ENCODE measurements at places on chromosomes 7 and 10. TPM values are rescaled to one million over a fixed set of nuclear protein-coding genes. Genes with fewer than 3 reads are reported as not detected.

DNA sequence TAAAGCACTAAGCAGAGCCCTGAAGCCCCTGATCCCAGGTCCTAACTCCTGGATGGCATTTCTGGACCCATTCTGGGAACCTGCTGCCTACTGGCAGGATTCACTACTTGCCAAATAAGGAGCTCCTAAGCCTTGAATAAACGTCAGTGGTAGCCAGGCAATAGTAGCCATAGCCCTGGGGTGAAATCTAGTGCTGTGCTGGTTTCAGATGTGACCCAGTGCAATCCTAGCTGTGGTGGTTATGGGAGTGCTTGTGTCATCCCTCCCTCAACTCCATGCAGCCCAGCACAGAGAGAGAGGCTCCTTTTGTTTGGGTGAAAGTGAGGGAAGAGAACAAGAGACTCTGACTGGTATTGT lies 43.7 kb downstream of the PCLO start:
- H3K27me3 ChIP-seq: no peaks in the 10 kb centered on the region
- no peak for DNase-seq

- no peaks in the 10 kb centered on the region for H3K27me3 ChIP-seq
- peaks cover 12% of the 10 kb centered on the region for H3K4me1 ChIP-seq
- no peak overlapping the region for H3K4me3 ChIP-seq
Observed at GRCh38 chr10:5555881-5556280, 31.1 kb downstream of the CALML3 start.

GRCh38 chr10:62653254-62653653 lies 151.3 kb upstream of the ADO start:
- H3K4me3 ChIP-seq: no peak overlapping the region
- no peak overlapping the region for H3K27ac ChIP-seq
- H3K27me3 ChIP-seq: no peaks in the 10 kb centered on the region
- H3K4me1 ChIP-seq: no peaks in the 10 kb centered on the region

GRCh38 chr10:115094416-115095140 lies 1.4 kb downstream of the ATRNL1 start:
- H3K27ac ChIP-seq: no peak overlapping the region
- DNase-seq: no peak
- H3K27me3 ChIP-seq: peaks cover 64% of the 10 kb centered on the region
- H3K36me3 ChIP-seq: no peaks in the 10 kb centered on the region
- H3K4me3 ChIP-seq: peak overlapping the region; percentile 90
- H3K4me1 ChIP-seq: no peaks in the 10 kb centered on the region

DNA sequence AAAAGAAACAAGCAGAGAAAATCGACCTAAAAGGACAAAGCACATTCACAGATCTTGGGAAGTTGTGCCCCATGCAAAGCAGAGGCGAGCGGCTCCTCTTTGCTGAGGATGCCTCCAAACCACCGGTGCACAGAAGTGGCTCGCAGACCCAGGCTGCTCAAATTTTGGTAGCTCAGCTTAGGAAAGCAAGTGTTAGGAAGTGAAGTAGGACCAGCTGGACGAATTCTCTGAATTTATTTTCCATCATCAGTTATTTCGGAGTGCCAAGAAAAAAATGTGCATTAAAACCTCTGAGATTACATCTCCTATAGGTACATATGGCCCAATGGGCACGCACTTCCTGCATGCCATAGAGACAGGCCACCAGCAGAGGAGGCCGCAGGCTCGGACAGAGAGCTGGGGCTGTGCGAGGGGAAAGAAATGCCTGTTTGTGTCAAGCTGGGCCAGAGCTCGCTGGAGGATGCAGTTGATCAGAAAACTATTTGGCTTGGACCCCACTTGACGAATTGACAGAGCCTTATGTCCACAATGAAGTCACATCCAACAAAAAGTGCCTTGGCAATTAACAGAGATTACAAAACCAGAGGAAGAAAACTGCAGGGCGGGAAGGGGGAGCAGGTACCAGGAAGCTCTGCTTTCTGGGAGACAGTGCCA lies 122.3 kb upstream of the LYZL2 start:
- no peaks in the 10 kb centered on the region for H3K36me3 ChIP-seq
- H3K4me1 ChIP-seq: no peaks in the 10 kb centered on the region
- DNase-seq: peak; percentile 84
- no peak overlapping the region for H3K27ac ChIP-seq
- H3K4me3 ChIP-seq: no peak overlapping the region

DNA sequence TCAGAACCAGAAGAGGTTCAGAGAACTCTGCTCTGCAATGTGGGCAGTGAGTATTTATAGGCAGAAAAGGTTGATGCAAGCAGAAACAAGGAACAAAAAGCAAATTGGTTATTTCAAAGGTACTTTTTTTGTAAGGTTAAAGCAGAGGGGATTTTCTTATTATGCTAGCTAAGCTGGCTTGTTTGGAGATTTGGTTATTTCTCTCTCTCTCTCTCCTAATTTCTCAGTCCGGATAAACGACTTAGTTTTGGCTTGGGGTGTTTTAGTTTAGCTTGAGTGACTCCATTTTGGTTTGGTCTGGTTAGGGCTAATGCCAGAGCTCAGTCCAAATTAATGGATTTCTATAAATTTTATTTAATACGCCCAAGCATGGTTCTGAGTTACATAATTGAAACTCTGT lies 566.8 kb downstream of the SH2D4B start:
- H3K4me3 ChIP-seq: no peak overlapping the region
- no peak for DNase-seq
- no peak overlapping the region for H3K27ac ChIP-seq
- no peaks in the 10 kb centered on the region for H3K27me3 ChIP-seq
- no peaks in the 10 kb centered on the region for H3K36me3 ChIP-seq

GRCh38 chr7:66970310-66970709 lies 25.1 kb downstream of the SBDS start:
- H3K27ac ChIP-seq: no peak overlapping the region
- no peak overlapping the region for H3K4me3 ChIP-seq
- no peaks in the 10 kb centered on the region for H3K4me1 ChIP-seq
- H3K36me3 ChIP-seq: no peaks in the 10 kb centered on the region

- H3K27me3 ChIP-seq: no peaks in the 10 kb centered on the region
- no peak overlapping the region for H3K27ac ChIP-seq
- H3K36me3 ChIP-seq: no peaks in the 10 kb centered on the region
- no peak for DNase-seq
- no peak overlapping the region for H3K4me3 ChIP-seq
Observed at GRCh38 chr7:124071843-124072242, 39.0 kb upstream of the TMEM229A start.

DNA sequence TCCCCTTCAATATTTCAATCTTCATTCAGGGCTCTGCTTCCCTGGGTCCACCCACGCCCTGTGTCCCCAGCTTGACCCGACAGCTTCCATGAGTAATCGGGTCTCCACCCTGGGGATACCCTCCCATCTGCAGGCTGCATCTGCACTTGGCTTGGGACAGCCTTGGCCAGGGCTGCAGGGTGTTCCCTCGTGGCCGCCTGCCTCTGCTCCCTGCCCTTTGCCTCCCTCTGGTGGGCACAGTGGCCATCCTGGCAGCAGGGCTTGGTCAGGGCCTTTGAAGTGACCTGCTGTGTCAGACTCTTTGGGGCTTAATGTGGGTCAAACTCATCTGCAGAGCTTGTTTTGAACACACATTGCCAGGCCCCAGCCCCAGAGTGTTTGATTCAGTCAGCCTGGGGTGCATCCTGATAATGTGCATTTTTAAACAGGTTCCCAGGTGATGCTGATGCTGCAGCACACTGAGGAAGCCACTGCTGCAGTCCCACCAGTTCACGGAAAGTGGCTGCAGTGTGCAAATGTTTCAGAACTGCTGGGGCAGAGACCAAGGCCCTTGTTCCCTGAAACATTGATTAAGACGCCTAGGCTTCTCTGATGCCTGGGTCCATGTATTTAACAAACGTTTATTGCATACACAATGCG lies 80.7 kb upstream of the SEC61G start:
- peaks cover 10% of the 10 kb centered on the region for H3K4me1 ChIP-seq
- no peaks in the 10 kb centered on the region for H3K36me3 ChIP-seq
- no peaks in the 10 kb centered on the region for H3K27me3 ChIP-seq
- peak; percentile 71 for DNase-seq
- no peak overlapping the region for H3K4me3 ChIP-seq
- H3K27ac ChIP-seq: no peak overlapping the region

DNA sequence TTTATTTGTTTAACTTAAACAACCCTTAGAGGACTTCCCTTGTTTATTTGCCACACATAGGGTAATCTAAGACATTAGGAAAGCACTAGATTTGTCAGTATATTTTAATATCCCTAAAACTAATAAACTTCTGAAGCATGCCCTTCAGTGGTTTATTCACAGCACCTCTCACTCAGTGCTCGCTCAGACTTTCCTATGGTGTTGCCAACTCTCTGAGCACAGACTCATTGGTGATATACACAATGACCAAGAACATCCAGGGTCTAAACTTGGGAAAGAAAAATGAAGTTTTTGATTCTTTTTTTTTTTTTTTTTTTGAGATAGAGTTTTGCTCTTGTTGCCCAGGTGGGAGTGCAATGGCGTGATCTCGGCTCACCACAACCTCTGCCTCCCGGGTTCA lies 82.2 kb downstream of the RAB11FIP2 start:
- peaks cover 15% of the 10 kb centered on the region for H3K4me1 ChIP-seq
- H3K27ac ChIP-seq: no peak overlapping the region
- no peak overlapping the region for H3K4me3 ChIP-seq
- DNase-seq: no peak
- no peaks in the 10 kb centered on the region for H3K36me3 ChIP-seq

GRCh38 chr7:48384180-48384752 lies 213.0 kb downstream of the ABCA13 start:
- H3K4me3 ChIP-seq: no peak overlapping the region
- H3K27ac ChIP-seq: no peak overlapping the region
- H3K4me1 ChIP-seq: no peaks in the 10 kb centered on the region
- DNase-seq: peak; percentile 28
- no peaks in the 10 kb centered on the region for H3K36me3 ChIP-seq

DNA sequence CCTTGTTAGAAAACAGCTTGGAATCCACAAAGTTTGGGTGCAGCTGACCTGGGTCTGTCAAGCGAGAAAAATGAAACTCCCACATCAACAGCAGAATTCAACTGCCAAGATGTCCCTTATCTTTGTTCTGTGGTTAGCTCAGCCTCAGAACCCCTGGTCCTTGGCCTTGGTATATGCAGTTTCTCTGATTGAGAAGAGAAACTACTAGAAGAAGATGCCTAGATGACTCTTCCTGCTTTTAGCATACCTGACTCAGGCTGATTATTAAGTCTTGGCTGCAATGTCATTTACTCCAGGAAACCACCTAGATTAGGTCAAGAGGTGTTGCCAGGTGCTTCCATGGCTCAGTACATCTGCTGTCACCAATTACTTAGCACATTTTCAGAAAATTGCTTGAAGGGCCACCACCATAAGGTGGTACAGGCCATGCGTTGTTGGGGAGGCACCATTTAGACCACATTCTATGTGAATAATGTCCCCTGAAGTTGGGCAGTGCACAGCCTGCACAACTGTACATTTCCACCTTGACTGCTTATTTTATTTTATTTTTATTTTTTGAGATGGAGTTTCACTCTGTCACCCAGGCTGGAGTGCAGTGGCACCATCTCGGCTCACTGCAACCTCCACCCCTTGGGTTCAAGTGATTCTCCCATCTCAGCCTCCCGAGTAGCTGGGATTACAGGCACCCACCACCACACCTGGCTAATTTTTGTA lies 59.4 kb upstream of the ZNF438 start:
- no peak overlapping the region for H3K27ac ChIP-seq
- H3K36me3 ChIP-seq: no peaks in the 10 kb centered on the region
- peaks cover 19% of the 10 kb centered on the region for H3K4me1 ChIP-seq
- no peaks in the 10 kb centered on the region for H3K27me3 ChIP-seq
- H3K4me3 ChIP-seq: no peak overlapping the region

- H3K27me3 ChIP-seq: no peaks in the 10 kb centered on the region
- H3K27ac ChIP-seq: no peak overlapping the region
- H3K36me3 ChIP-seq: no peaks in the 10 kb centered on the region
- H3K4me1 ChIP-seq: no peaks in the 10 kb centered on the region
Observed at GRCh38 chr7:80047032-80047431, 87.6 kb upstream of the GNAI1 start.

DNA sequence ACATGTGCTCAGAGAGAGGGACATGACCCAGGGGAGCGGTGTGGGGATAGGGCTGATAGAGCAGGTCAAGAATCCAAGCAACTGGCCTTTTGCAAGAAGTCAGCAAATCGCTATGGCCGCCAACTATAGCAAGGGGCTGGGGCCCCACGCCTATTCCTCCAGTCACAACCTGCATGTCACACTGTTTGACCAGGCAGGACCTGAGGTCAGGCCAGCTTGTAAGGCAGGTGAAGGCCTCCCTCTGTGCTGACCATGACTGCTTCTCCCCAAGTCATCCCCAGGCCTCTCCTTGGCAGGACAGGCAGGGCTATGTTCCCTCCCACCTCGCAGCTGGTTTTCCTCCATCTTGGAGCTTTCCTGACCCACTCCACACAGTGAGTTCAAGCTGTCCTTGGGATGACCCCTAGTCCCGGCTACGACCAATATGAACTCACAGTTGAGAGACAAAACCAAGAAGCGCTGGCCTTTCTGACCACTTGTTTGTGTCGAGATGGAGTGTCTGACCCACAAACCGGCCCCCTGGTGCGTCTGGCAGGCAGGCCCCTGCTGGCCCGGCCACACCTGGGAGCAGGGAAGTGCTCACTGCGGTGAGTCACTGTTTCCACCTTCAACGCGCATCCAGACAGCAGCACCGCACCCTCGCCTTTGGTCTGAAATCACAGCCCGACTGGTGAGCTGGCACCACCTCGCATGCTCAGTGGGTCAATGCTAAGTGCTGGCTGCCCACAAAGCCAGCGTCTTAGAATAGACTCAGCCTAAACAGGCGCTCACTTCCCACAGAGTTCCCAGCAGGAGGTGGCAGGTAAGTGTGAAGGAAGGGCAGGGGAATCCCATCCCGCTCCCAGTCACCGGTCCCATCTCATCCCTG lies 81.4 kb downstream of the VWA2 start:
- DNase-seq: no peak
- no peak overlapping the region for H3K27ac ChIP-seq
- H3K4me1 ChIP-seq: no peaks in the 10 kb centered on the region
- H3K4me3 ChIP-seq: no peak overlapping the region

GRCh38 chr10:129972145-129972965 lies 8.3 kb upstream of the EBF3 start:
- DNase-seq: peak; percentile 55
- H3K4me3 ChIP-seq: peak overlapping the region; percentile 56
- peaks cover 26% of the 10 kb centered on the region for H3K4me1 ChIP-seq
- peaks cover 95% of the 10 kb centered on the region for H3K27me3 ChIP-seq
- no peak overlapping the region for H3K27ac ChIP-seq
- H3K36me3 ChIP-seq: no peaks in the 10 kb centered on the region

DNA sequence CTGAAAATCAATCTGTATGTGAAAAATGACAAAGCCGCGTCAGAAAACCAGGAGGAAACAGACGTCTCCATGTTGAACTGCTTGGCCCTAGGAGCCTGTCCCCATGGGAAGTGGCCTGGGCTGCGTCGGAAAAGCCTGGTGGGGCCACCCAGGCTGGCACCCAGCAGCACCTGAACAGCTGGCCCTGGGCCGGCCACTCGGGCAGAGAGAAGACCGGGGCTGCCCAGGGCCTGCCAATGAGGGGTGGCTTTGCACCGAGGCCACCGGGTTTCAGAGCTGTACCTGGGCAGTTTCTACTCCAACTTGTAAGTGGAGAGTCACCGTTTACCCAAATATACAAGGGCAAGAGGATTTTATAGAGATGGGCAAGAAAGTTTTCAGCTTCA lies 1.1 kb upstream of the FUOM start:
- no peak overlapping the region for H3K27ac ChIP-seq
- H3K4me1 ChIP-seq: no peaks in the 10 kb centered on the region
- no peak for DNase-seq
- H3K4me3 ChIP-seq: no peak overlapping the region

AMPH gene
- 22.8 TPM for total RNA-seq

PKD2L1 gene
- total RNA-seq: not detected

OR13A1 gene
- 1.5 TPM for total RNA-seq

EEPD1 gene
- 1.1 TPM for total RNA-seq

SHTN1 gene
- 17.3 TPM for total RNA-seq

TSPAN13 gene
- total RNA-seq: 41.2 TPM

TRA2A gene
- total RNA-seq: 81.9 TPM

HTR7 gene
- not detected for total RNA-seq

Measured in neural progenitor cell (in vitro differentiated cells).